SJCRH30 (cell line): ENCODE measurements at places on chromosomes 3 and 15.

GRCh38 chr15:28994831-28995596 is 109.2 kb downstream of the APBA2 start:
- no peak for DNase-seq

DNA sequence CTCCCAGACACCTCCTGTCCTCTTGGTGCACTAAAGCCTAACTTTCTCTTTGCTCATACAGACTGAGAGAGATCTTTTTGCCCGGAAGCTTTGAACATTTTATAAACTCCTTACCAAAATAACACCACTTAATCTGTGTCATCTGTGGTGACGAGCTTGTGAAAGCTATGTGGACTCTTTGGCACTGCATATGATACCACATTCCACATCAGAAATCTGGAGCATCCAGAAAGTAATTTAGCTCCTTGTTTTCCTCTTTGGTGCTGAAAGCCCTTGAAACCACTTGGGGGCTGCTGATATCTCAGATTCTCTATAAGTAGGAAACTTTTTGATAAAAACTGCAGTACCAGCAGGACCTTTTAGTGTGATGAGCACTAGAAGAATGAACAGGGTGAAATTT is 128.3 kb downstream of the ALCAM start:
- no peak for DNase-seq

- no peak for DNase-seq
These were observed 586.2 kb downstream of the NR2F2 start for GRCh38 chr15:96916750-96917149.

GRCh38 chr3:52544937-52545336 is 8.5 kb downstream of the UQCC5 start:
- no peak for DNase-seq

DNA sequence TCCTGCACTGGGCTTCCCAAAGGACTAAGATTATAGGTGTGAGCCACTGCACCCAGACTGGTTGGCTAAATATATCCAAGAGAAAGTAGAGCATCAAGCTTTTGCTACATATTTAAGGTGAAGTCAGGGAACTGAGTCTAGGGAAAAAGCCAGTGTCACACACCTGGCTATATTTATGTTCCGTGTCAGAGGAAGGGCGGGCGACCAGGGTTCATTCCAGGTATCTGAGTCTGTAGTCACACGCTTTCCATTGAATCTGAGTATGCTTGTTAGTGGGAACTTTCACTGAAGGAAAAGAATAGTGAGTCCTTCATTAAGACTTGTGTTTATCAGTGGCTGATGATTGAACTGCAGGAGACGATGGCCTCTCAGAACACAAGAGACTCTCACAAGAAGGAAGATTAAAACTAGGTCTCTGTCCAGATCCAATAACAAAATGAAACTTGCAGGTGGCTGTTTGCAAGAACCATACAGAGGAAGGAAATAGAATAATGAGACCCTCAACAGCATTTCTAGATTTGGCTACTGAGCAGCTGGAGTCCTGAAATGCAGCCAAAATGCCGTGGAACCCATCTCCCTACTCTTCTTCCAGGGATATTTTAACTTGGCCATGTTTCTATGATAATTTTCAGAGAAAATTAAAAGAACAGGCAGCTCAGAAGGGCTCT is 276.3 kb downstream of the THSD4 start:
- no peak for DNase-seq

GRCh38 chr15:85380812-85381642 is 624 bp downstream of the AKAP13 start:
- DNase-seq, result peak; percentile 61
